ENCODE measurements at places on chromosomes 2 and 18. TPM values are rescaled to one million over a fixed set of nuclear protein-coding genes. Genes with fewer than 3 reads are reported as not detected.

Gene TMEM198
- polyA plus RNA-seq = not detected

Gene AQP4
- polyA plus RNA-seq = not detected

Gene D2HGDH
- 0.93 TPM for polyA plus RNA-seq

Gene ASXL2
- 10.1 TPM for polyA plus RNA-seq

Gene ERFE
- not detected for polyA plus RNA-seq

Gene CRACDL
- polyA plus RNA-seq = 1.3 TPM

Gene HOXD13
- not detected for polyA plus RNA-seq

Gene BOK
- polyA plus RNA-seq = not detected

Gene WDCP
- polyA plus RNA-seq = 4.8 TPM

Gene RSAD2
- 5.1 TPM for polyA plus RNA-seq

Gene LYPD6B
- not detected for polyA plus RNA-seq

Gene DSG4
- polyA plus RNA-seq = not detected

Gene MYL1
- polyA plus RNA-seq = not detected

Gene TRIM43
- polyA plus RNA-seq = not detected

Gene LYPD1
- not detected for polyA plus RNA-seq

Gene IL37
- polyA plus RNA-seq = not detected

Gene GTF2A1L
- polyA plus RNA-seq = not detected

Gene CCDC85A
- not detected for polyA plus RNA-seq

Gene GCG
- not detected for polyA plus RNA-seq

Gene LCT
- polyA plus RNA-seq = not detected

Gene CDCA7
- polyA plus RNA-seq = 3.9 TPM

Gene KCNIP3
- not detected for polyA plus RNA-seq

Gene TEX44
- not detected for polyA plus RNA-seq

Gene TTC32
- polyA plus RNA-seq = 34.2 TPM

Gene HRH4
- polyA plus RNA-seq = 2.2 TPM

Gene LBX2
- polyA plus RNA-seq = 0.23 TPM

All from CD4-positive, alpha-beta memory T cell (primary cell).